IMR-90 (cell line): ENCODE measurements at places on chromosomes 6 and 20. TPM values are rescaled to one million over a fixed set of nuclear protein-coding genes. Genes with fewer than 3 reads are reported as not detected.

C20orf144 gene
- total RNA-seq = under 0.01 TPM in 2 replicates

KCNQ2 gene
- not detected in 2 replicates for total RNA-seq

PXDC1 gene
- 66.4 and 72.2 TPM in 2 replicates for total RNA-seq

GSTA4 gene
- 26.9 and 35.8 TPM in 2 replicates for total RNA-seq

OR2H2 gene
- not detected in 2 replicates for total RNA-seq

PSMG4 gene
- 5.6 and 6.7 TPM in 2 replicates for total RNA-seq

SPATS1 gene
- total RNA-seq = not detected in 2 replicates
